Stimulated activated naive CD4-positive, alpha-beta T cell treated with Interleukin-2 at 50 U/mL for 16 hours (primary cell): ENCODE measurements at places on chromosomes 7 and 10.

GRCh38 chr10:79073784-79074432 is 5.1 kb downstream of the ZMIZ1 start:
- DNase-seq: no peak

DNA sequence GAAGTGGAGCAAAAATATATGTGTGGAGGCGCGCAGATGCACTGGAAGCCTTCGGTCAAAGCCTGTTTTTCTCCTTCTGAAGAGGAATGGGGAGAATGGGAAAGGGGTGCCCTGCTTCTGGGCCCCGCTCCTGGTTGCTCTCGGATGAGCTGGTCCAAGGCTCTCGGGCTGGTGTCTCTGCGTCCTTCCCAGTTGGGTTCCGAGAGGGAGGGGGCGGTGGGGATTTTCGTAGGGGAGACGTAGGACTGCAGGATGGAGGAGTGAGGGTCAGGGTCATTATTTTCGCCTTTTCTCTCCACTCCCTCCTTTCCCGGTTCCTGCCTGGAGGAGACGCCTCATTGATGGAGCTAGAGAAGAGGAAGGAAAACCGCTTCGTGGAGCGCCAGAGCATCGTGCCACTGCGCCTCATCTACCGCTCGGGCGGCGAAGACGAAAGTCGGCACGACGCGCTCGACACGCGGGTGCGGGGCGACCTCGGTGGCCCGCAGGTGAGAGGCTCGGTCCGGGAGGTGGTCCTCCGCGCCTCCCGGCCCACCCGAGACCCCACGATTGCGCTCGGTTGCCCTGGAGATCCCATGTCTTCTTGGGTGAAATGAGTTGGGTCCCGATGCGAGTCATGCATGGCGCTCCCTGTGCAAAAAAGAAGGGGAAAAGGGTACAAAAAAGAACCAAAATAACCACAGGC is 790 bp downstream of the ADAM22 start:
- no peak for DNase-seq

DNA sequence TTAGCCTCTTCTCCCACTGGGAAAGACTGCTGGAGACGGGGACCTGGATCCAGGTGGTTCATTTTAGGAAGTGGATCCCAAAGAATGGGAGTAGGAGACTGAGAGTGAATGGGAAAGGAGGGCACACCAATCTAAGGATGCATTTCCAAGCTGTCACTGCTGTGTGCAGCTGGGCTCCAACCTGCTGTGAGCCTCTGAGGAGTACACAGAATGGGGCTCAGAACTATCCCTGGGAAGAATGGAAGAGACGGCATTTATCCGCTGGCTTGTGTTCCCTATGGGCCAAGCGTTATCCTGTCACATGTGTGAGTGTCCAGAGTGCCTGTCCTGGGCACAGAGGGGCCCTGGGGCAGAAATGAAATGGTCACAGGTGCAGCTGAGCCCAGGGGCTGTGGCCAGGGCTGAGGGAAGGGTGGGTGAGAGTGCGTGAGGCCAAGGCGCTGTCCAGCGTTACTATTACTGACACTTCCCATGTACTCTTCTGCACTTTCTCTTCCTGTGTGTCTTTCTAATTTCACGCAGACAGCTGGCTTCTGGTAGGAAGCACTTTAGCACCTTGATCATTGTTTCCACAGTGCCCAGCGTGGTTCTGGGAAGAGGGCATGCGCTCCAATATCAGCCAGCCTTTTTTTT is 35.4 kb upstream of the PODXL start:
- no peak for DNase-seq

DNA sequence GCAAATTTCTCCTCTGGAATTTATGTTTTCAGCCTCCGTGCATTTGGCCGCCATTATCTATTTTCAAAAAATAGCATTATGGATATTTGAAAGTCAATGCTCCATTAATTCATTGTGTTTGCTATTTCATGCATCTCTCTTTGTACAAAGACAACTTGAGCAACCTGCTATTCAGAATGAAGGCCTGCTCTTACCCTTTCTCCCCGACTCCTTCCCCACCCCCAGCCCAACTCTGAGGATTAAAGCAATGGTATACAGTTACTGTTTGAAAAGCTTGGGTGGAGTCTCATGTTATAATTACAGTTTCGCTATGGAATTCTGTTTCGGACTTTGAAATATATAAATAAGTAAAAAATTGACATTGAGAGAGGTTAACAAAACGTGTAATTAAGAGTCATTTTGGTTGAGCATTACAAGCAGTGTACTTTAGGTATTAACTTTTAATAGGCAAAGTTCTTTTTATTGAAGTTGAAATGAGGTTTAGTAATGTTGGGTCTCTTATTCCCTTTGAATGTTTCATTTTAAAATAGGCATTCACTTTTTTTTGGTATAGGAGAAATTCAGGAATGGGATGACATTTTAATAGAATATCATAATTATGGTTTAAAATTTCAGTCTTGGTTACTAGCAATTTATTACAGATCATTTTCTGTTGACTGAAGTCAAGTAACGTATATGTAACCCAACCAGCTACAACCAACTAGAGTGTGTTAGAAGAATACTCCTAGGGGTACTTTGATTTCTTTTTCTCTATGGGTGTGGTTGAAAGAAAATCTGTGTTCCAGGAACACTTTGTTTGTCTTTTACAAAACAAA is 93.1 kb downstream of the ARID5B start:
- DNase-seq: no peak

DNA sequence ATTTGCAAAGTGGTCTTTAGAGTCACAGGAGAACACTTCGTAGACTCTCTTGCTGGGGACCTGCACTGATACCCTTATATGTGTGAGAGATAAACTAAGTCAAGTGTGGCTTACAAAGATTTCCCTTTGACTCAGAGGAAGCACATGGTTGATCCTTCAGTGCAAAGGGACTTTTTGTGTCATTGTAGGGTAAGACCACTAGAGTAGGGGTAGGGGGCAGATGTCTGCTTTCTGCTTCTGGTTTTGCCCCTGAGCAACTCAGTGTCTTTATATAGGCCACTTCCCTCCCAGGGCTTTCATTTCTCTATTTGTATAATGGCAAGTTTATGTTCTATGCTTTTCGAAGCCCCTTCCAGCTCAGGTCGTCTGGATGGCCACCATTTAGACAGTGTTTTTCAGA is 281.7 kb downstream of the SORCS3 start:
- no peak for DNase-seq

DNA sequence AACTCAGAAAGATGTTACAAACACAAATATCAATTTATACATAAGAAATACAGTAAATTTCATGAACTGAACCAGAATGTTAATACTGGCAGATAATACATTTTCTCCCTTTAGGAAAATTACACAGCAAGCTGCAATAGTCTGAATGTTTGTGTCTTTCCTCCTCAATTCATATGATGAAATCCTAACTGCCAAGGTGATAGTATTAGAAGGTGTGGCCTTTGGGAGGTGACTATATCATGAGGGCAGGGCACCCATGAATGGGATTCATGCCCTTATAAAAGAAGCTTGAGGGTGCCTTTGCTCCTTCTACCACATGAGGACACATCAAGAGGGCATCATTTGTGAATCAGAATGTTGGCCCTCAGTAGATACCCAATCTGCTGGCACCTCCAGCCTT is 64.3 kb upstream of the GPR22 start:
- DNase-seq: no peak

GRCh38 chr7:96143495-96144259 is 178.2 kb downstream of the SLC25A13 start:
- no peak for DNase-seq

DNA sequence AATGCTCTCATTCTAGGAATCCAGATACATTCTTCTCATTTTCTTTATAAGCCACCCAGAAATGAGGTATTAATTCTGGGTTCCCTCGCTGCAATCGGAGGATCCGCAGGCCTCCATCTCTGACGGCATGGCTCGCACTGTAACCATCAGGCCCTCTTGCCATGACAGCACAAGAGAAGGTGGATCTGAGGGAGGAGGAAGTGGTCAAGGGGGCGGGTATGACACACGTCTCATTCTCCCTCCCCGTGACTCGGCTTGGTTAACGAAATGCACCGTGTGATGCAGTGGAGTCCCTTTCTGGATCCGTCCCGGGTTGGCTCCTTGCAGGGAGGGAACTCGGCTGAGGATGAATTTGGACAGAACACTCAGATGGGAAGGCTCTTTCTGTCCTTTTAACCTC is 280.2 kb downstream of the TCERG1L start:
- no peak for DNase-seq

DNA sequence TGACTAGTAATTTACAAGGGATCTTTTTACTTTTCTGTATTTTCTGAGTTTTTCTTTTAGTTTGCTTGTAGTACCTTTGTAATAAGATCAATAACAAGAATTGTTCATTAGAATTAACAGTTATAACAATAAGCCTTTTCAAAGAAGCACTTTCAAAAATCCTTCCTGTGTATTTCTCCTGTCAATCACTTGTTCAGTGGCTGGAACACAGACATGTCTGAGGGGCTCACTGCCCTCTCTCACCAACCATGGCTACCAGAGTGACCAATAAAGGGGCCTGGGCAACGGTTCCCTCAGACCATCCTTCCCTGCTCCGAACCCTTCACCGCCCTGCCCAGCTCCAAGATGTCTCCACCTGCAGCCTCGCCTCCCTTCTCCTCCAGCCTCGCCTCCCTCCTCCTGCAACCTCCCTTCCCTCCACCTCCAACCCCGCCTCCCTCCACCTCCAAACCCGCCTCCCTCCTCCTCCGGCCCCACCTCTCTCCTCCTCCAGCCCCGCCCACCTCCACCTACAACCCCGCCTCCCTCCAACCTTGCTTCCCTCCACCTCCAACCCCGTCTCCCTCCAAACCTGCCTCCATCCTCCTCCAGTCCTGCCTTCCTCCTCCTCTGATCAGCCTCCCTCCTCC is 353.4 kb downstream of the TNS3 start:
- DNase-seq: no peak

DNA sequence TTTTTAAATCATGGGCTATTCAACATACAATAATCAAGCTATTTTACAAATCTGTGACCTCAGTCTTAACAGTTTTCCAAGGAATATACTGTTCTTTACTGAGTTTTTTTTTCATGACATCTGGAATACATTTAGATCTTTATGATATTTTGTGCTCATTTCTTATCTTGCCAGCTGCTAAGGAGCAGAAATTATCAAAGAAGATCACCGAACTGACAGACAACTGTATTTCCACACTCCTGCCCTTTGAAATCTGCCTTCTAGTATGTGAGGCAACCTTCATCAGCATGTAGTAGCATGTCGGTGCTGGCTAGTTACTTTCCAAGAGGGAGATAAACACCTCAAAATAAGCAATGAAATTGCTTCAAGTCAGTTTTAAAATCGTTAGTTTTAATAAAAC is 66.4 kb downstream of the NHLRC2 start:
- no peak for DNase-seq

- DNase-seq: no peak
Observed at GRCh38 chr10:71927776-71928592, 36.2 kb upstream of the CHST3 start.
